ENCODE measurements at places on chromosomes 4 and X.
A peak's percentile ranks its signal among the peaks of the same experiment; 100 is the strongest.

GRCh38 chr4:34139346-34139745 is 2105.0 kb downstream of the ARAP2 start:
- DNase-seq, result no peak

GRCh38 chrX:63250253-63250868 is 100.8 kb downstream of the SPIN4 start:
- no peak for DNase-seq

DNA sequence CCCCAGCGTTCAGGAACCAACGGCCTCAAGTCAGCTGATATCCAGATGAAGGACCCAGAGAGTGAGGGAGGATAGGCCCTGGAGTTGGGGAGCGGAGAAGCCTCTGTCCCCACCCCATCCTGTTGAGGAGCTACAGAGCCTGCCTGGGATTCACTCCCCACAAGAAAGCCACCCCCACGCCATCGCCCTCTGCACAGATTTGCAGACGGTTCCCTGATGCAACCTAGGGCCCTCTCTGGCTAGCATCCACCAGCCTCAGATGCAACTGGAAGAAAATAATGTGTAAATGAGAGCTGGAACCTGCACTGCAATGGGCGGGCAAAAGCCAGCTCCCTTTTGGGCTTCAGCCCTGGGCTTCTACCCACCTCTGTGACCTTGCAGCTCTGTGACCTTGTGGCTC is 185.6 kb downstream of the BCOR start:
- DNase-seq, result no peak

DNA sequence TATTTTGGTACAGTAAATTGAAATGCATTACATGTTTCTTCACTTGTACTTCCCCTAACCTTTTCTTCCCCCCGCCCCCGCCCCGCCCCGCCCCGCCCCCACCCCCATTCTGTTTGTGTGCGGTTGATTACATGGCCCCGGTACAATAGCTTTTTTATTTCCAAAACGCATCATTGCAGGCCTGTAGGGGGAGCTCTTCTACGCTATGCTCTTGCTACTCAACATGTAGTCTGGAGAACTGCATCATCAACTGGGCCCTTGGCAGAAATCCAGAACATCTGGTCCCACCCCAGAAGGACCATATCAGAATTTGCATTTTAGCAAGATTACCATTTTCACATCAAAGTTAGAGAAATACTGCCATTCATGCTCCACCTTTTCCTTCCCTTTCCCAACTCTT is 333.3 kb upstream of the DDX53 start:
- DNase-seq, result no peak

DNA sequence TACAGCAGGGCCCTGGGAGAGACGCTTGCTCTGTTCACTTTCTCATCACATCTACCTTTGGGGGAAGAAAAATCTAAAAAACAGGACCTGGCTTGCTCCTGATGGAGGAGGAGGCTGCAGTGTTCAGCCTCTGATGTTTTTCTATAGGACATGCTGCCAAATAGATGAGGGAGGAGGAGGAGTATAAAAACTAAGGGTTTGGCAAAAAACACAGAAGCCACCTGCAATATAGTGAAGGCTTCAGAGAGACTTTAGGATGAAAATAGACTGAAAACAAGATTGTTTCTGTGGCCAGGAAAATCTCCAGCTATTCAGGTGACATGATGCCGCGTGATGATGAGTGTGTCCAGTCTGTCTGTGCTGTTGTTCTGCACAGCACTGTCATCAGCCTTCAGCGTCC is 160.6 kb downstream of the PTTG2 start:
- DNase-seq, result no peak

- DNase-seq, result no peak
Measured at GRCh38 chrX:99383786-99384185, 1026.3 kb downstream of the PCDH19 start.

DNA sequence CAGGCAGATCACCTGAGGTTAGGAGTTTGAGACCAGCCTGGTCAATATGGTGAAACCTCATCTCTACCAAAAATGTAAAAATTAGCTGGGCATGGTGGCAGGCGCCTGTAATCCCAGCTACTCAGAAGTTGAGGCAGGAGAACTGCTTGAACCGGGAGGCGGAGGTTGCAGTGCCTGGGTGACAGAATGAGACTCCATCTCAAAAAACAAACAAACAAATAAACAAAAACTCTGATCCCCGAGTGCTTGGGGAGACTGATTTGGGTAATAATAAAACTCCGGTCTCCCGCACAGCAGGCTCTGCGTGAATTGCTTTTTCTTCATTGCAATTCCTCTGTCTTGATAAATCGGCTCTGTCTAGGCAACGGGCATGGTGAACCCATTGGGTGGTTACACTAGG is 73.4 kb downstream of the HPRT1 start:
- no peak for DNase-seq

- no peak for DNase-seq
Measured at GRCh38 chr4:17717301-17717700, 64.1 kb downstream of the FAM184B start.

DNA sequence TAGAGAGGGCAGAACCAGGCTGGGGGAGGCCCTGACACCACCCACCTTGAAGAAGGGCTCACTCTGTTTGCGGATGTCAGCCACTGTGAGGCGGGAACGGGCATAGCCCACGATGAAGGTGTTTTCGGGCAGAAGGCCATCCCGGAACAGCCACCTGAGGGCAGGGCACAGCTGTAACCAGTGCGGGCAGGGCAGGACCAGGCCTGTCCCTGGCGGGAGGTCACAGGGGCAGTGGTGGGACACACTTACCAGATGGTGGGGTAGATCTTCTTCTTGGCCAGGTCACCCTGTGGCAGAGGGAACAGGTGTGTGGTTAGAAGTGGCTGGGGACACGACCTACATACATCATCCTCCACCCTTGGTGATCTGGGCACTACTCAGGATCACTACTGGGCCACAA is 10.8 kb downstream of the G6PD start:
- DNase-seq, result no peak

DNA sequence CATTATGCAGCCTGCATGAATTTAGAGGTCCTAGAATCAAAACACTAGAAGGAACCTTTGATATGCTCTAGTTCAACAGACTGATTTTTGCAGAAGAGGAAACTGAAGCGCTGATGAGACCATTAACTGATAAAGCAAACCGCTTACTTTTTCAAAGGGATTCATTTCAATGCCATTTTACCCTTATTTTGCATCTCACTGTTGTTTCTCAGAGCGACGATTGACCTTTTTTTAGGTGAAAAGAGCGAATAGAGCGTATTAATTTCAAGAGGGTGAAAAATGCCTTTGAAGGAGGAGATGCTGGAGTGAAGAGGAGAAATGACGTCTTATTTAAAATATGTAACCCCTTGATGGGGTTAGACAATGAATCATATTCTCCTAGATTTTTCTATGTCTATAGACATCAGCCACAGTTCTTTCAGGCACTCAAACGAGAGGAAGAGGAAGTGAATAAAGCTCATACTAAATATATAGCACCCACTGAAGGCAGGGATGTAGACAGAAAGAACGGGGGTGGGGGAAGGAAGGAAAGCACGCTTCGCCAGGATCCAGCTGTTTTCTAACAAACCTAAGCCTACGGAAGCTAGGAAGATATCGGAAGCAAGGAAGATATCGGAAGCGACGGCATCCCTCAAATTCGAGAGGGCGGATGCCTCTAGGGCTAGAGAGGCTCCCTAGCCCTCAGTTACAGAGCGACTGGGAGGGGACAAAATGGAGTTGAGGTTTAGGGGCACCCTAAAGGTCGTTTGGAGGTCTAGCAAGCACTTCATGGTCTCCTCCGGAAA is 848 bp downstream of the ACSL4 start:
- no peak for DNase-seq

DNA sequence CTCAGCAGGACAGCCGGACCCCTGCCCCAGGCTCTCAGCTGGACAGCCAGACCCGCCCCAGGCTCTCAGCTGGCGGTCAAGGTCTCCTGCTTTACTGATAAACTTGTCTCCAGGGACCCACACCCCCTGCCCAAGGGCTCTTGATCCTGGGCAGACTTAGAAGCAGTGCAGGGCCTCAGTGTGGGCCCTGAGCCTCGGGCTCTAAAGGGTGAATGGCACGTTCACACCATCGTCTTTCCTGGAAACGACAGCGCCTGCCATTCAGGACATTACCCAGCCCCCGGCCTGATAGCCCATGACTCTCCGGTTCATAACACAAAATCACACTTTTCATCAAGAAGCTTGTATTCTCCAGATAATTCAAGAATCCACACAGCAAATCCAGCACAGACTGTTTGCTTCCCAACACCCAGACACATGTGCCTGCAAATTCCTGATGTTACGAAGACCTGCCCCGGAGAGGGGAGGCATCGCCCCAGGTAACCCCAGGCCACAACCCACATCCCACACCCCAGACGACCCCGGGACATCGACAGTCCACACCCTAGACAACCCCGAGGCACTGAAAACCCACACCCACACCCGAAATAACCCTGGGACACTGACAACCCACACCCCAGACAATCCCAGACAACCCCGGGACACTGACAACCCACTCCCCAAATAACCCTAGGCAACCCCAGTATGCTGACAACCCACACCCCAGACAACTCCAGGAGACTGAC is 136.8 kb downstream of the FAM53A start:
- DNase-seq, result no peak

DNA sequence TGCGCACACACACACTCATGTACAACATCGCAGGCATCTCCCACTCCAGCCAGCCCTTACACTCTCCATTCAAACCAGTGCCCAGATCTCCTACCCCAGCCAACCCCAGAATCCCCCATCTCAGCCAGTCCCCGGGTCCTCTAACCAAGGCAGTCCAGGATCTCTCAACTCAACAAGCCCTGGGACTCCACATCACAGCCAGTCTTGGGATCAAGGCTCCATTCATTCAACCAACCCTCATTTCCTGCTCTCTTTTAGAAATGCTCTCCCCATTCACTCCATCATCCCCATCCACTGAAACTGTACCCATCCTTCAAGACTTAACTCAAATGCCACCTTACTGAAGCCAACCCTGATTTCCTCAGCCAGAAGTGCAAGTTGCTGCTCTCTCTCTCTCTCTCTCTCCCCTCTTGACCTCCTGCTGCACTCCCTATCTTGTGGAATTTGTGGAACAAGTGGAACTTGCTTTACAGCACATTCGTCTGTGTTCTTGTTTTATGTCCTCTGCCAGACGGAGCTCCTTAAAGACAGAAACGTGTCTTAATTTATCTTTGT is 40.6 kb upstream of the IQSEC2 start:
- no peak for DNase-seq

- no peak for DNase-seq
Measured at GRCh38 chrX:43882294-43882681, at the start of gene MAOB. Gene MAOB, minus strand, starts transcription at chrX:43882450. Its CDS starts 151 bp downstream, at chrX:43882299.

DNA sequence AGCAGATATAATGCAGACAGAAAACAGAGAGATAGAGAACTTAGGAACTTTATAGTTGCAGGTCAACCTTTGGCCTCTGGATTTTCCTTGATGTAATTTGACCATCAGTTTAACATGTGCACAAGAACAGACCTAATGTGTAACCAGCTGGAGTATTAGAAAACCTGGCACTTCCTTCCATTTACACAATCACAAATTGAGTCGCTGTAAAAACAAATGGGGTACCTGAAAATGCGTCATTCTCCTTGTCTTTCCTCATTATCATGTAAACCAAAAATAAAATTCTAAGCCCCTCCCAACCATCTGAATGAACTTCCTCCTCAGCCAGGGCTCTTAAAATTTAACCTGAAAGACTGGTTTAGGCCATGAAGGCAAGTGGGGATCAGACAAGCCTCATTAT is 358.4 kb upstream of the MAGEB16 start:
- no peak for DNase-seq

GRCh38 chrX:29852767-29853166 is 362.6 kb upstream of the MAGEB2 start:
- no peak for DNase-seq

- no peak for DNase-seq
Measured at GRCh38 chr4:107699466-107700206, 20.4 kb downstream of the PAPSS1 start.

DNA sequence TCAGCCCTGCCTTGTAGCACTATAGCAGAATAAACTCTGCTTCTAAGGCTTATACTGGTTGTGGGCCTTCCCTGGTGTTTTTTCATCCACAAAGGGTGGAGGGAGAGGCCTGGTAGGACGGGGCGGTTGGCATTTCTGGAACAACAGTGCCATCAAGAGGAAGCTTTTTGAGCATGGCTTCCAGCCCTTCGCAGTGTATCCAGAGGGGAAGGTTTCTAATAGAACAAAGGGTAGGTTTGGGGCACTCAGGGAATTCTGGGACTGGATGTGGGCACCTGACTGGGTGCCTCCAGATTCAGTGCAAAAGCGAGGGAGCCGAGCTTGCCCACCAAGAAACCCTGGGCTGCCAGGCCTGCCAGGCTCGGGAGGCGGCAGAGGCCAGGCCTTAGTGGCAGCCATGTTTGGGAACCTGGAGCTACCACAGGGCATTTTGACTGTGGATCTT is 229.6 kb upstream of the AGTR2 start:
- peak; percentile 81 for DNase-seq

DNA sequence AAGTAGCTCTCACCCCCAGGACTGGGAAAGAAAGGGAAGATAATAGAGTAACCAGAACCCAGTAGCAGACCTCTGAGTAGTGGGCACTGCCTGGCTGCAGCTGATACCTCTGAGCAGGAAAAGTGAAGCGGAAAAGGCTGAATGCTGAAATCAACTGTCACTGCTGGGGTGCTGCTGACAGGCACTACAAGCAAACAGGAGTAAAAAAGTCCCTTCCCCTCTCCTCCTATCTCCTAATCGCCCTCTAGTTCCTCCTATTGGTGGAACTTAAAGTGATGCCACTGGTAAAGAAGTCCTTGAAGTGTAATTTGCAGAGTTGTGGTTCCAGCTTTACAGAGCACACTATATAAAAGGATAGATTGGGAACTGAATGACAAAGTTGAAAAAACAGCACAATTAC is 32.8 kb upstream of the GLRB start:
- no peak for DNase-seq

DNA sequence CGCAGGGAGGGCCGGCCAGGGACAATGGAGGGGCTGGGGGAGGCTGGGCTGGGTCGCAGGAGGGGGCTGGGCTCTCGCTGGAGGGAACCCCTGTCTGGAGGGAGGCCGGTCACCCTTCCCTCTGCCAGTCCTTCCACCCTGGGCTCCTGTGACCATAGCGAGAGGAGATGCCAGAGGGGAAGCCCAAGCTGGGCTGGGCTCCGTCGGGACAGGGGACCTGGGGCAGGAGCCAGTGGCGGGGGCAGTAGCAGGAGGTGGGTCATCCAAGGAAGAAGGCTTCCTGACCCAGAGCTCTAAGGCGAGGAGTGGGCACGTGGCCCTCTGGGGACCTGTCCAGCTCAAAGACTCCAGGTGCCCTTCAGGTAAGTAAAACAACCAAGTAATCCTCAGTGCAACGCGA is 16.9 kb downstream of the CTAG1B start:
- peak; percentile 53 for DNase-seq

DNA sequence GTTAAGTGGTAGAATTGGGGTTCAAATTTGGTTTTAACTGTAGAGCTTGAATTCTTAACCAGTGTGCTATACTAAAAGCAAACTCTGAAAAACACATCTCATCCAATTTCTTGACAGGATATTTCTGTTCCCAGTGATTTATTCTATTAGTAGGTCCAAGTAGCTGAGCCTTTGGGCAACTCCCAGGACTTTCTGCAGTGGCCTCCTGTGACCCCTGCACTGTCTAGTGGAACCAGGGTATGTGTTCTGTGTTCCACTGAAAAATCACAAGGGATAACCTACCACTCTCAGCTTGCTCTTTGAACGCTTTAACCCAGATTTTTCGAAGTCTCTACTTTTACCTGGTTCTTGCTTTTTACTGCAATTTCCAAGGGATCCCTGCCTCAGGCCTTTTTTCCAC is 58.0 kb upstream of the SCOC start:
- no peak for DNase-seq

- no peak for DNase-seq
Measured at GRCh38 chrX:10851809-10852208, 231.4 kb upstream of the MID1 start.

GRCh38 chr4:21765810-21766407 is 182.7 kb downstream of the KCNIP4 start:
- DNase-seq, result no peak

- DNase-seq, result no peak
Measured at GRCh38 chr4:8009097-8009496, 69.4 kb upstream of the AFAP1 start.
